NCI-H2081 treated with DMSO at 0.1 percent for 48 hours (cell line): ENCODE measurements at places on chromosomes 13 and 19.
A peak's percentile ranks its signal among the peaks of the same experiment; 100 is the strongest.

GRCh38 chr19:49773663-49774350 is 7.0 kb downstream of the AP2A1 start:
- DNase-seq, result no peak

DNA sequence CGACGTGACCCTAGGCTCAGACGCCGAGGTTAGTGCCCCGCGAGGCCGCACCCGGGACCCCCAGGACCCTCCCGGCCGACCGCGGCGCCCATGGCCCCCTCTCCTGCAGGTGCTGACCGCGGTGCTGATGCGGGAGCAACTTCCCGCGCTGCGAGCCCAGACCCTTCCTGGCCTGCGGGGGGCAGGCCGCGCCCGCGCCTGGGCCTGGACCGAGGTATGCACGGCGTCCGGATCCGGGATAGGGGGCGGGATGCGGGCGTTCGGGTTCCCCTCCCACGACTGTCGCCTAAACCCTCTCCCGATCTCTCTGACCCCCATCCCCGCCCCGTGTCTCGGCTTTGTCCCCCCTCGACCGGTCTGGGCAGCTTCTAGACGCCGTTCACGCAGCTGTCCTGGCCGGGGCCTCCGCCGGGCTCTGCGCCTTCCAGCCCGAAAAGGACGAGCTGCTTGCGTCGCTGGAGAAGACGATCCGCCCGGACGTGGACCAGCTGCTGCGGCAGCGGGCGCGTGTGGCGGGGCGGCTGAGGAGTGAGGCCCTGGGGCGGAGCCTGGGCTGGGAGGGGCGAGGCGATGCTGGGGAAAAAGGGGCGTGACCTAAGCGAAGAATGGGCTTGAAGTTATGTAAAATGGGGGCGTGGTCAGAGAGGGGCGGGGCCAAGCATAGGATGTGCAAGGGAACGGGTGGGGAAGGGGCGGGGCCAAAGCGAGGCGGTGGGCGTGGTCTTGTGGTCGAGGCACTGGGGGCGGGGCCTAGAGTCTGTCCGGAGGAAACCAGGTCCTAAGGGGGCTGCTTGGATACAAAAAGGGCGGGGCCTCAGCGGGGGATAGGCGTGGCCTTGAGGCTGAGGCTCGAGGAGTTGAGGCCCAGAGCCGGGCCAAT is 16.0 kb upstream of the COLGALT1 start:
- DNase-seq, result peak; percentile 57

- no peak for DNase-seq
Measured at GRCh38 chr19:53195265-53195903, 2.2 kb upstream of the ZNF665 start.

DNA sequence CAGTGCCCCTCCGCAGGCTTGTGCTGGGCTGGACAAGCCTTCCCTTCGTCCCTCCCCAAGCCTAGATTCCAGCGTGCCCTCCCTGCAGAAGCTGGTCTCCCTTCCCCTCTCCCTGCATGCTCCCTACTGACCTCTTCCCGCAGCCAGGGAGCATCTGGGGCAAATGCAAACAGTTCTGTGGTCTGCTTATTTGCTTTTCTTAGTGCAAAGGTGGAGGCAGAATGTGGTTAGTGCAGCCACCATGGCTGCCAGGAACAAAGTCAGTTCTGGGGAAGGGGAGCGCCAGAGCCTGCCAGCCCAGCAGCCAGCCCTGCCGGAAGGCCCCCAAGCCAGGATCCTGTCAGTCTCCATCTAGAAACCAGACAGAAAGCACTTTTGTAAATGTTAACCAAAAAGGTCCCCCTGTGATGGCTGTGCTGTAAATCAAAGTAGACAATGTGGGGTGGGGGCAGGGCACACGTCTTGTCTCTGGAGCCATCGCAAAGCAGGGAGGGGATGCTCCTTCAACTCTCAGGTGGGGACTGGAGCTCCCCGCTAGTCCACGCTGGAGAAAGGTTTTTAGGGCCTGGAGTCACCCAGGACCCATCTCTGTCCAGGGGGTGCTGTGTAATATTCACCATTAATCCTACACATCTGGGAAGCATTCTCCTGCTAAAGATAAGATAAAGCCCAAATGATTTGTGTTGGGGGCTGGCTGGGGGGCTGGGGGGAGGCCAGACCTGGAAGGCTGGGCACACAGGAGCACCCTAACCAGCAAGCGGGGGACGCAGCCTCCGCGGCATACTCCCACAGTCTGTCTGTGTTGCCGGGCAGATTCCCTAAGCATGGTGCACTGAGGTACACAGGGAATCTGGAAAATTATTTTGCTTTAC is 30.9 kb downstream of the SERP2 start:
- no peak for DNase-seq

- no peak for DNase-seq
Measured at GRCh38 chr13:24623149-24623665, 57.0 kb upstream of the ATP12A start.

GRCh38 chr19:29680447-29680846 is 15.2 kb downstream of the PLEKHF1 start:
- no peak for DNase-seq

DNA sequence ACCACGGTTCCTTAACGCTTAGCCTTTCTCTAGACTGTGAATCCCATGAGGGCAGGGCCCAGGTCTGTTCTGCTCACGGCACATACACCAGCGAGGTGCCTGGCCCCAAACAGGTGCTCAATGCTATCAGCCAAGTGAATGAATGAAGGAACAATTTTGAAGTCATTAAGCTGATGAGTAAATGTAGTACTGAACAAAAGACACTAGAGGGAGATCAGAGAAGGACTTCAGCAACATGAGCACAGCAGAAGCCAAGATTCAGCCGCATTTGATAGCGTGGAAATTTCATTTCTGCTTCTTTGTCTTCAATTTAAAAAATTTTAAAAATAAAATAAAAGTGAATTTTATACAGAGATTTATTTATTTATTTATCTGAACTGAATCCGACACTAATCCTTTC is 20.1 kb upstream of the MYO16 start:
- no peak for DNase-seq

DNA sequence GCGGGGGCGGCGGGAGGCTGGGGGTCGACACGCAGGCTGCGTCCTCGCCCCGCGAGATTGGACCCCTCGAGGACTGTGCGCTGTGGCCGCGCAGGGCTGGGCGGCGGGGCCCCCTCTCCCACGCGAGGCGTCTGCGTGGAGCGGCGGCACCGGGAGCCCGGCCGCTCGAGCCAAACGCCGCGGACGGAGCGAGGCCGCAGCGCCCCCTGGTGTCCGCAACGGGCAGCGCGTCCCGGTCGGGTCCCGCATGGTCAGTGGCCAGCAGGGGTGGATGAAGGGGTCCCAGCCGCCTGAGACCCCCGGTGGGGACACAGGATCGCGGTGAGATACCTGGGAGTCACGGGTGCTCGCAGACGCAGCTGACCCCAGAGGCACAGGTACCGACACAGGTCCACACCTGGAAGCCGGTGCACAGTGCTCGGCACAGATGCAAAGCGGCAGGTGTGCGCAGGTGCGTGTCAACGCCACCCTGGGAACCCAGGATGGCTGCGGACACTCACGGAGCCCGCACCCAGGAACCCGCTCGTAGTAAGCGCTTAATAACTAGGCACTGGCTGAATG is 2.1 kb upstream of the CIRBP start:
- no peak for DNase-seq

DNA sequence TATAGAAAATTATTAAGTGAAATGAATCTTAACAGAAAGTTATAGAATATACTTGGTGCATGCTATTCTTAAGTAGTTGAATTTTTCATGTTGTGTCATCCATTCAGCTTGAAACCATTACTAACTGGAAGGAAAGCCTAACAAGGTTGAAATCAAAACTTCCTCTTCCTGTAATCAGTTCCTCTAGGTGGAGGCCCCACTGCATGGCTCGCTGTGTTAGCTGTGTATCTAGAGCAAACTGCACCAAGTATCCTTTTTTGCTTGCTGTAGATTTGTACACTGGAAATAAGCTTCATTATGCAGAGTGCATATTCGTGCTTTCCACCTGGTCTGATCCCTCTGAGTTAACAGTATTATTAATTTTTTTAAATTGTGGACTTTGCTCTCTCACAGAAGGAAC is 1146.1 kb downstream of the EFNB2 start:
- DNase-seq, result no peak

- no peak for DNase-seq
Measured at GRCh38 chr13:31199527-31199848, 287 bp upstream of the B3GLCT start.

GRCh38 chr19:42850981-42851717 is 28.4 kb downstream of the PSG1 start:
- no peak for DNase-seq

GRCh38 chr19:48955308-48955958 is 758 bp downstream of the BAX start:
- DNase-seq, result no peak

DNA sequence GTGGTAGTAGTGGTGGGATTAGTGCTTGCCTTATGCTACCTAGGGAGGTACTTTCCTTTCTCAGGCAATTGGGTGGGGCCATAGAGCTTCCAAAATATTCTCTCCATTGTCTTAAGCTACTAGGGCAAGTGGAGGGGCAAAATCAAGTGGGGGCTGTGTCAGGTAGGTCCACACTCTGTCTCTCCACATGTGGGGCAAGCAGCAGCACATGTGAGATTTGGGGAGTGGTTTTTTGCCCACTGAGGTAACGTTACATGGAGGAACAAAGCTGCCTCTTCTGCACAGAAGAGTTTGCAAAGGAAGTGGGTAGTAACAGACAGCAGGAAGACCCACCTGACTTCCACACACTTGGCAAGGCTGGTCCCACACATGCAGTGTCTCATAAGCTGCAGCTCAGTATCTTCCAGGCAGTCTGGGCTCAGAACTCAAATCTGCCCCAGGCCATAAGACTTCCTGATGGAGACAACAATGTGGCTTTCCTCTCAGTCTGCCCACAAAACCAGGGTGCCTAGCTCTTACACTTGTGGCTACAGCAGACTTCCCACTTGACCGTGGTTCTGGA is 1581.5 kb upstream of the PCDH20 start:
- no peak for DNase-seq

GRCh38 chr19:49057636-49058234 is at the start of gene CGB7:
Gene CGB7 (minus strand): TSS chr19:49057749. CDS start chr19:49055375, 2,374 bp downstream.
- no peak for DNase-seq

DNA sequence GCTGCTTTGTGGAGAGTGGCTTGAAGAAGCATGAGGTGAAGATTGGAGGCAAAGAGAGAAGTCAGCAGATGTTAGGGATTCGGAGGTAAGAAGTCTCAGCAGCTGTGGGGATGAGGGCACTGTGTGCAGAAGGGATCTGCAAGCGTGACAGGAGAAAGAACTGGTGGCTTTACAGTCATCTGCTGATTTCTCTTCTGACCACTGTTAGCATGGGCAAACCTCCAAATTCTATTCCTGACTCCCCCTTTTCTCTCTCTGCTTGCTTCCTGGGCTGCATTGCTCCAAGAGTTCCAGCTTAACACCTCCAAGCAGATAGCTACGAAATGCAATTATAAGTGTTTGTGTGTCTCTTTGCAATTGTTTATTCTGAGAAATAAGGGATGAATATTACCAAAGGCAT is 159.6 kb downstream of the GGACT start:
- DNase-seq, result no peak

GRCh38 chr19:42003506-42004294 is 9.7 kb upstream of the ATP1A3 start:
- DNase-seq, result no peak

DNA sequence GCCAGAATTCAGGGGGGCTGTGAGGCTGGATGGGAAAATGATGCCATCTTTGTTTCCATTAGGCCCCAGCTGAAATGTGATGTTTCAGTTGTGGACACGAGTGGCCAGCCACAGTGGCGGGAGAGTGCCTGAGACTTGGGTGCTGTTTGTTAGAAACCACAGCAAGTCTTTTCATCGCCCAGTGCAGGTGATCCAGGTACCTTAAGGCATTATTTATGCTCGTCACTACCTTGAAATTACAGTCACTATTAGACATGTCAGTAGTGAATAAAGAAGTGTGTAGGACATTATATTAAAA is 82.5 kb upstream of the TM9SF2 start:
- no peak for DNase-seq

- DNase-seq, result no peak
Measured at GRCh38 chr13:64074971-64075474, 2659.4 kb upstream of the PCDH20 start.

DNA sequence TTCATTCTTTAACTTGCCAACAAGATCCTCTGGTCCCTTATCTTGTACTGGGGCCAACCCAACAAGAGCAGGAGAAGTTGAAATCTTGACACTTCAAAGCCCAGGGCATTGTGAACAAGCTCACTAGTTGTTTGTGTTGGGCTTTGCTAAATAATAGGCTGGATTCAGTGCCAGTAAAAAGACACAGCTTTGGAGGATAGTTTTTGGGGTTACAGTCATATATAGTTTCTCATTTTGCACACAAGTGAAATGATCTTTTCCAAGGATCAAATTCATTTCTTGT is 30.3 kb upstream of the LRCH1 start:
- DNase-seq, result no peak

GRCh38 chr19:38194061-38194701 is 29.8 kb downstream of the DPF1 start:
- DNase-seq, result no peak

GRCh38 chr19:49988007-49988406 is 27.0 kb upstream of the SIGLEC11 start:
- no peak for DNase-seq

DNA sequence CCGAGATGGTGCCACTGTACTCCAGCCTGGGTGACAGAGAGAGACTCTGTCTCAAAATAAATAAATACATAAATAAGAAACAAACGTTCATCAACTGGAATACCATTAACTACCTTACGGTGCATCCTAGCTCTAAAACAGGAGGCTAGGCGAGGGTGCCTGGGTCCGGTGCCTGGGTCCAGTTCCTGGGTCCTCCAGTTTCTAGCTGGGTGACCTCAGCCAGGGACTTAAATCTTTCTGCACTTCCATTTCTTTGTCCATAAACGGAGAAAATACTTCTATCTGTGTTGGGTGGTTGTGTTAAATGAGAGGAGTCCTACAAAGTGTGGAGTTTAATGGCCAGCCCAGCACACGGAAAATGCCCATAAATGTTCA is 34.0 kb downstream of the RFX2 start:
- no peak for DNase-seq

GRCh38 chr13:29448174-29448573 is 147.3 kb downstream of the SLC7A1 start:
- DNase-seq, result no peak

DNA sequence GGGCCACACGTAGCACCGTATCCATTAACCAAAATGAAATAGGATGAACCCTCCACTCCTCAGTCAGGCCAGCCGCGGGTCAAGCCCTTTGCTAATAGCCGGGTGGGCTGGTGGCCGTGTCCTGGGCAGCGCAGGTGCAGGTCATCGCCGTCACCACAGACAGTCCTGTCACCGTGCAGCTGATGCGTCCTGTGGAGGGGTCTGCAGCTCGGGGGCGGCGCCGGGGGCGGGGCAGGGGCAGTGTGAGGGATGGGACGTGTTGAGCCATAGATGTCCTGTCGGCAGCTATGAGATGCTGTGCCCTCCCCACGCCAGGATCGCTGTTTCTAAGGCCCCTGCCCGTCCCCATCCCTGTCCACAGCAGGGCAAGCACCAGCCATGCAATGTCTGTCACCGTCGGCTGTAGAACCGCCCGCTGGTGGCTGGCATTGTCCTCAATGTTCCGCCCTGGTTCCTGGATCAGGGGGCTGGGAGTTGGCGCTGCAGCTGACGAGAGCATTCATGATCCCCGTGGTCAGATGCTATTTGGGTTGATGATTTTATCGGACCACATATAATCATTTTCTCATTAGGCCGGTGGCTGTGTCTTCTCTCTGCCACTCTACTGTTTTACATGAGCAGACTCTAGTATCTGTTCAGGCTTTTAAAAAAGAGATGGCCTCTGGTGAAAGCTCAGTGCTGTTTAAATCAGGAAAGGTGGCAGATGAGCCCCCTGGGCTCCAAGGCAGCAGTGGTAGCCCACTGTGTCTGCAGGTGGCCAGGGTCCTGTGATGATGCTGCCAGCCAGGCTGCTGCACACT is 126.1 kb downstream of the KDM4B start:
- no peak for DNase-seq
